ENCODE measurements at places on chromosomes 2 and 18. TPM values are rescaled to one million over a fixed set of nuclear protein-coding genes. Genes with fewer than 3 reads are reported as not detected.

DNA sequence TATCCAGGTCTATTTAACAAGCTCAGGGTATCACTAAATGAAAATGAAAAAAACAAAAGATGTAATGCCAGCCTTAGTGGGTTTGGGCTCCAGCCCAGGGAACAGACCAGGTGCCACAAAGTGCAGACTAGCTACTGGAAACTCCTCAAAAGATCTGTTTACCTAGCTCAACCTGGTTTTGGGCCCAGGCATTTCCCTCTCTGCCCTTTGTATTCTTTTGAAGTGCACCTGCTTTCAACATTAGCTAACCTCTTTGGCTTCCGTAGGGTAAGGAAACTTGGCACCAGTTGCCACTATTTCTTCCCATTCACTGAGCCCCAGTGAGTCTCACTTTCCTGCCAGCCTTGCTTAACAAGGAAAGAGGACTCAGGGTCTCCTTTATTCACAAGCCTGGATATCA, 123.6 kb upstream of the CDCA7 start:
- H3K36me3 ChIP-seq = no peaks in the 10 kb centered on the region
- no peak for DNase-seq
- peaks cover 4% of the 10 kb centered on the region for H3K27me3 ChIP-seq
- H3K4me1 ChIP-seq = peaks cover 2% of the 10 kb centered on the region
- no peak overlapping the region for H3K27ac ChIP-seq
- no peak overlapping the region for H3K4me3 ChIP-seq

DNA sequence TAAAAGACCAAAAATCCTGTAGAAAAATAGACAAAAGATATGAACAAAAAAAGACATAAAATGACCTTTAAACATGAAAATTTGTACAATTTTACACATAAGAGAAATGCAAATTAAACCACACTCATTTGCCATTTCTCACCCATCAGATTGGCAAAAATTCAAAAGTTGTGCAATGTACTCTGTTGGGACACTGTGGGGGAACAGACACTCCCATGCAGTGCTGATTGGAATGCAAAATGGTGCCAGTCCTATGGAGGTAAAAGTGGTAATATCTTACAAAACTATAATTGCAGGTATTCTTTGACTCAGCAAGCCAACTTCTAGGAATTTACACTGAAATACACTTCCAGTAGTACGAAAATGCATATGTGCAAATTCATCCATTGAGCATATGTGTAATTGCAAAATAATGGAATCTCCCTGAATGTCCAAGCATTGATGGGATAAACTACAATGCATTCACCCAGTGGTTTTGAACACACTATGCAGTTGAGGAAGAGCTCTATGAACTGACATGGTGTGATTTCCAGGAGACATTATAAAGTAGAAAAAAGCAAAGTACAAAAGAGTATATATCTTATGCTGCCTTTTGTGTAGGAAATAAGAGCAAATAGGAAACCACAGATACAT, 201.8 kb upstream of the ZNF521 start:
- no peaks in the 10 kb centered on the region for H3K4me1 ChIP-seq
- DNase-seq = no peak
- no peak overlapping the region for H3K27ac ChIP-seq
- no peak overlapping the region for H3K4me3 ChIP-seq
- H3K36me3 ChIP-seq = no peaks in the 10 kb centered on the region

The AMER3 gene
- not detected for total RNA-seq

The CD207 gene
- total RNA-seq = not detected

The TMEM37 gene
- not detected for total RNA-seq

DNA sequence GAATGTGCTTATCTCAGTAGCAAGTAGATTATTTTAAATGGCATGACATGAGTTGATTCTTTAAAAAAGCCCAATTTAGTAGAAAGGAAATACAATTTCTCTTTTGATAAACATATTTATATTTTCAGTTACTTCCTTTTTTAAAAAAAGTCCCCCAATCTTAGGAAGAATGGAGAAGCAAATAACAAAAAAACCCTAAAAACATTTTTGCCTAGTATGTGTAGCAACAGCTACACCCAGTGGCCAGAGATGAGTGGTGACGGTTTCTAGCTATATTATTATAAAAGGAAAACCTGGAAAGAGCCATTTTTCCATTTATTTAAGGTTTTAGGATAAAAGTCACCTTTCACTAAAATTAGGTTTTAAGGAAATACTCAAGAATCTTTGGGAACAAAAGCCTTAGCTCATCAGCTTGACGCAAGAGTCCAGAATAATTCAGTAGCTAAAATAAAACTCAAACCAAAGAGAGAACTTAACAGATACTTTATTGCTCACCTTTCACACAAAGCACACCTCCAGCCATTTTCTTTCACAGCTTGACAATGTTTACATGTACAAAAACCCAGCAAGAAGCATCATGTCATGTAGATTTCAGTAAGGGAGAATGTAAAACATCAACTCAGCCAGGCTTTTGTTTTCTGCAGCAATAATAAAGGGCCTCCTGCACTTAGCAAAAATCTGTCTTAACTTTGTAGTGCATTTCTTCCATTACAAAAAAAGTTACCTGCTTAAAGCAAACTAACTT, 15.7 kb downstream of the FAM98A start:
- no peak overlapping the region for H3K4me3 ChIP-seq
- no peak overlapping the region for H3K27ac ChIP-seq
- H3K36me3 ChIP-seq = peaks cover 16% of the 10 kb centered on the region
- H3K4me1 ChIP-seq = peaks cover 12% of the 10 kb centered on the region
- H3K27me3 ChIP-seq = no peaks in the 10 kb centered on the region

The PLEKHH2 gene
- total RNA-seq = 0.89 TPM

DNA sequence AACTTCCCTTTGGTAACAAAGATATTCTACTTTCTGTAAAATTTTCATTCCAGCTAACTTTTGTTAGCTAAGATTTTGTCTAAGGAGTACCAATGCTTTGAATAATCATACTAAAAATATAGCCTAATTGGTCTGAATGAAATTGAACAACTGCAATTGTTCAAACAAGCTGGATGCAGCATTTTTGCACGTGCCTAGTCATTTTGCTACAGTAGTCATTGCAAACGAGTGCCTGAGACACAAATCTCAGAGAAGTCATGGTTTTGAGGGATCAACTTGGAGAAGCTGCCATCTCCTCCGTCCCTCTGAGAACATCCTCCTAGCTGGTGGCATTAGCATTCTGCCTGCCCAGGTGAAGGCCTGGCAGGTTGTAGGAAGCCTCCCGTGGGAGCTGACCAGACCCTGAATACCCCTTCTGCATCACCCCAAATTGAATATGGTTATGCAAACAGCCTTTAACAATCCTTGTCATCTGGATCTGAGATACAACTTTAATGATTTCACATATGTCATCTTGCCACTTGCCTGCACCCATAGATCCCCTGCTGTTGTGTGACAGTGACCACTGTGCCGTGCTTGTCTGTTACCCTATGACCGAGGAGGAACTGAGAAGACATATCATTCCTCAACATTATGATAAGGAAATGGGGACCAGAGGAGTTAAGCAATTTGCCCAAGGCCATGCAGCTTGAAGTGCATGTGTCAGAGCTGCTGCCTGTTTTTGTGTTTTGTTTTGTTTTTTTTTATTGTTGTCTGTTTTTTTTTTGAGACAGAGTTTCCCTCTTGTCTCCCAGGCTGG, 29.1 kb upstream of the MGAT4A start:
- H3K27ac ChIP-seq = peak overlapping the region; percentile 30
- H3K4me1 ChIP-seq = peaks cover 48% of the 10 kb centered on the region
- H3K36me3 ChIP-seq = no peaks in the 10 kb centered on the region
- H3K27me3 ChIP-seq = no peaks in the 10 kb centered on the region
- no peak overlapping the region for H3K4me3 ChIP-seq
- DNase-seq = no peak

- peaks cover 47% of the 10 kb centered on the region for H3K4me1 ChIP-seq
- peak; percentile 81 for DNase-seq
- no peak overlapping the region for H3K4me3 ChIP-seq
- peaks cover 8% of the 10 kb centered on the region for H3K36me3 ChIP-seq
- H3K27me3 ChIP-seq = no peaks in the 10 kb centered on the region
- peak overlapping the region; percentile 81 for H3K27ac ChIP-seq
These were observed 48.8 kb upstream of the IHH start for GRCh38 chr2:219109471-219109870.

DNA sequence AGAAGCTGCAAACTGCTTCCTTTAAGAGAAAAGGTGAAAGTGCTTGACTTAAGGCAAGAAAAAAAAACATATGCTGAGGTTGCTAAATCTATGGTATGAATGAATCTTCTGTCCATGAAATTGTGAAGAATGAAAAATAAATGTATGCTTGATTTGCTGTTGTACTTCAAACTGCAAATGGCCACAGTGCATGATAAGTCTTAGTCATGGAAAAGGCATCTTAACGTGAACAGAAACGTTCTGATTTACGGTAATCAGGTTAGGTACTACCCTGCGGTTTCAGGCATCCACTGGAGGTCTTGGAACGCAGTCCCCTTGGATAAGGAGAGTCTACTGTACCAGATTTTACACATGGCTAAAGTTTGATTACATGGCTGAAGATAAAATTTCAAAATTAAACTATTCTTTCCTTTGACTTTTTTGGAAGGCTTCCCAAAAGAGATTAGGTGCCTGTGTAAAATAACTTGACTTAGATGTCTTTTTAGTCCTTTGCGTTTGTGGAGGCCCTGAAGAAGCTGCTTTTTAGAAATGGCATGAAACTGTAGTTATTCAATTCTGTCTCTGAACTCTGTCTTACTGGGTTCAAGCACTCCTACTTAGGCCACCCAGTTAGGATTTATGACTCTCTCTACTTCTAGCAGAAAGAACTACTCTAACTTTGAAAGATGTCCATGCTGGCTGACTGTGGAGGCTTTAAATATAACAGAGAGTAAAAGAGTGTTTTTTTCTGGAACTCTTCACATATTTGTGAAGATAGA, 35.9 kb upstream of the SCN9A start:
- no peak overlapping the region for H3K27ac ChIP-seq
- H3K4me3 ChIP-seq = no peak overlapping the region
- H3K36me3 ChIP-seq = no peaks in the 10 kb centered on the region
- no peaks in the 10 kb centered on the region for H3K27me3 ChIP-seq
- DNase-seq = no peak

DNA sequence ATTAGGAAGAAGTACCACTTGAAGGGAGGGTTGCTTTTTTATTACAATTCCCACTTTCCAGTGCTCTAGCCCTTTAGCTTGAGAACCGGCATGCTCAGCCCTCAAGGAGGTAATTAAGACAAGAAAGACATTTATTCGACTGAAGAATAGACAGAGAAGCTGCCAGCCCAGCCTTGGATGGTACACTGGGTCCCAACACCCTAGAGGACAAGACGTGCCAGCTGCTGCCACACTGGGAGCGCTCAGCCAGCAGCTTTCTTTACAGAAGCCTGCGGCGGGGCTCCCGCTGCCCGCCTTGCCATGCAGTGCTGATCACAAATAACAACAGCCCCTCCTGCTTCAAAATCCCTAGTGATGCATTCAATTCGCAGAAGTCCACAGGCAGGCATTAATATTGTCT, 746.3 kb upstream of the RAB6C start:
- H3K27me3 ChIP-seq = no peaks in the 10 kb centered on the region
- DNase-seq = no peak
- H3K4me1 ChIP-seq = no peaks in the 10 kb centered on the region
- no peaks in the 10 kb centered on the region for H3K36me3 ChIP-seq
- no peak overlapping the region for H3K4me3 ChIP-seq
- H3K27ac ChIP-seq = no peak overlapping the region

The PASK gene
- total RNA-seq = 68.5 TPM

DNA sequence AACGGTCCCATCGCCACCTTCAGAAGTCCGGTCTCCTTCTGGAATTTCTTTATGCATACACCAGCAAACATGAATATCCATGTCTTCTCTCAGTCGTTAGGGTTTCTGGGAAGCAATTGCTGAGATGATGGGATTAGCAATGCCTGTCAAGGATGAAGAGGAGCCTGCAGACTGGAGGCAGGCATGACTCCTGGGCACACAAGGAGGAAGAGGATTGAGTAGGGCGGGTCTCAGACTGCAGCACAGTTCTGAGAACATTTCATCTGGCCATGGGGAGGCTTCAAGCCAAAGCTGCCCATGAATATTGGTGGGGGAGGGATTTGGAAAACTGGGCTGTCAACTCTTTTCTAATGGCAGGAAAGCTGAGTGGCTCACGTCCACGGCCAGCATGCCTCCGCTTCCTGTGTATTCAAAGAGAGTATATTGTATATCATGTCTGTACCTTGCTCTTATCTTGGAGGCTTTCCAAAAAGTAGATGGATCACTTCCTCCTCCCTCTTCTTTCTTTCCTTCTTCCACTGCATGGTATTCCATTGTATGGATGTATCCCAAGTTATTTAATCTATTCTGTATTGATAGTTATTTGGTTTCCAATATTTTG, 24.5 kb downstream of the MC2R start:
- H3K4me1 ChIP-seq = peaks cover 2% of the 10 kb centered on the region

DNA sequence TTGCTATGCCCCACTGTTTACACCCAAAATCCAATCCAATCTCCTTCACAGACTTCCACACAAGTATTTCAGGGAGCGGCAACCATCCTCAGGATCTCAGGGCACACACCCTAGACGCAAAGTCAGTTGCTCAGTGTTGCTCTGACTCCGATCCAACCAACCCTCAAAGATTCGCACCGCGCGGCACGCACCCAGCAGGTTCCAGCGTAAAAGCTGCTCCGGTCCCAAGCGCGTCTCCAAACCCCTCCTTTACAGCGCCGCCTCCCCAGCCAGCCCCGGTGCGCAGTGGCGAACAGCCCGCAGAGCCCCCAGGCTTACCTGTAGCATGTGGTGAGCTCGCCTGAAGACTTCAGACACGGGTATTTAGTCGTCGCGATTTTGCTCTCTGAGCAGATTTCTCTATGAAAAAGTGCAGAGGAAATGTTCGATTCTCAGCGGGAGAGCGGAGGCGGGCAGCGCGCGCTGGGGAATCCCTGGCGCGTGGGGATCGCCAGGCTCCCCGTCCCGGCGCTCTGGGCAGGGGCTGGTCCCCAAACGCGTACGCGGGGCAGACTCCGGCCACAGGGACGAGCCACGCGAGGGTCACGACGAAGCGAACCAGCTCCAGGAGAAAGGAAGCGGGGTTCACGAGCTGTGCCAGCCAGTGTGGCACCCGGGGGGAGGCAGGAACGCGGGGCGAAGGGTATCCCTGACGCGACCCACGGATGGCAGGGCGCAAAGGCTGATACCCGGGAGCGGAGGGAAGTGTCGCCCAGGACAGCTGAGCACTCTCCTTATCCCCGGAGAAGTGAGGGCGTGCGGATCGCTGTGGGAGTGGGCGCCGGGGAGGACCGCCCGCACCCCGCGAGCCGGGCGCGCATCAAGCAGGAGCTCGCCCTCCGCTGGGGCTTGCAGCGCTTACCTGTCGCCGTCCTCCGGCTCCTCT, 650 bp downstream of the CCBE1 start:
- H3K4me3 ChIP-seq = peak overlapping the region; percentile 50
- no peak overlapping the region for H3K27ac ChIP-seq

DNA sequence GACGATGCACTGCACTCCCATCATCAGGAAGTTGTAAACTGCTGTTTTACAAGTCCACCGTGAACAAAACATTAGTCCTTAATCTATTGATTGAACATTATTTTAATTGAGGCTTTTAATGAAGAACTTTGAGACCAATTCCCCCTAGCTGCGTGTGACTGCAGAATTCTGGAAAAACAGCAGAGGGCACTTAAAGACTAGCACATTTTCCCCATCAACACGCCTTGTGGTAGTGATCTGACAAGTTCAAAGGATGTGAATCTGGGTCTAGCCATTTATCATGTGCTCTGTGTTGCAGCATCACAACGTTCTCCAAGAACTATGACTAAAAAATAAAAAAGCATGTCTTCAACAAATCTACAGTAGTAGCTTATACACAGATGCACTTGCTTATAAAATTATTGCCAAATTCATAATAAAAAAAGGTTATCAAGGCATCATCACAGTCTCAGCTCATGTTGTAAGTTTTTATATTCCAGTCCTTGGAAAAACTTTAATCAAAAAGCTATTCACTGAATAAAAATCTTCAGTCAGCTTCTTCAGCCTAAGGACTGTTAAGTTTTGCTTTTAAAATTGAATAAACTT, 35.8 kb downstream of the SKOR2 start:
- H3K27me3 ChIP-seq = peaks cover 55% of the 10 kb centered on the region
- H3K36me3 ChIP-seq = no peaks in the 10 kb centered on the region
- H3K4me1 ChIP-seq = no peaks in the 10 kb centered on the region
- H3K4me3 ChIP-seq = no peak overlapping the region
- H3K27ac ChIP-seq = no peak overlapping the region
- DNase-seq = peak; percentile 17

All from activated naive CD8-positive, alpha-beta T cell treated with anti-CD3 and anti-CD28 coated beads for 36 hours (primary cell).